ENCODE measurements at places on chromosomes 2 and 18. TPM values are rescaled to one million over a fixed set of nuclear protein-coding genes. Genes with fewer than 3 reads are reported as not detected.

DNA sequence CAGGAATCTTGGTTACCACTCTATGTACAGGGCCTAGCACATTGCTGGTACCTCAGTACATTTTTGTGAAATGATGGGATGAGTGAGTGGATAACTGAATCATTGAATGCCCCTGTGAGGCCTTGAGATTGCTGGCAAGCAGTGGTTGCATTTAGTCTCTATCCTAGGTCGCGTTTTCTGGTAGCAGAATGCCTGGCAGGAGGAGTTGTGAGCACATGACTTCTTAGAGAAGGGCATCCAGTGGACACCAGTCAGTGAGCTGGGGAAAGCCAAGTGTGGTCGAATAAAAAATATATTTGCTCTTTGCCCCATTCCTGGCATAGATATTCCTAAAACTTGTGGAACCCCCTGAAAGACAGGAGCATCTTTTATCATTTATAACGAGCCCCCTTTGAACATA lies 61.8 kb upstream of the SMAD2 start:
- no peak for DNase-seq

DNA sequence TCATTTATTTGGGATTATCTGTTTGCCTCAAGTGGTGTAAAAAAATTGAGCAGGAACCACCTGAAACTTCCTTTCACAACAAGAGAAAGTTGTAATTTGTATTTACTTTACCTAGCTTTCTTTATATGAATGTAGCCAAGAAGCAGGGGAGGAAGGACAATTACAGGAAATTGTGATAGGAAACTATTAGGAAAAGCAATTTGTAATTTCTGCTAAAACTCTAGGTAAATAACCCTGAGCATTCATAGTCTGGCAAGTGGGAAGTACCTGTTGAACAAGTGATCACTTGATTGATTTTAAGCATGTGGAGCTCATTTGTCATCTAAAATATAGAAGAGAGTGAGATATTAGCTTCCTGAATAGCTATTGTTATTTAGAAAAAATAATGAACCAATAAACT lies 5.0 kb downstream of the TFPI start:
- DNase-seq: no peak

GRCh38 chr2:236674238-236674637 lies 104.6 kb downstream of the ACKR3 start:
- no peak for DNase-seq

DNA sequence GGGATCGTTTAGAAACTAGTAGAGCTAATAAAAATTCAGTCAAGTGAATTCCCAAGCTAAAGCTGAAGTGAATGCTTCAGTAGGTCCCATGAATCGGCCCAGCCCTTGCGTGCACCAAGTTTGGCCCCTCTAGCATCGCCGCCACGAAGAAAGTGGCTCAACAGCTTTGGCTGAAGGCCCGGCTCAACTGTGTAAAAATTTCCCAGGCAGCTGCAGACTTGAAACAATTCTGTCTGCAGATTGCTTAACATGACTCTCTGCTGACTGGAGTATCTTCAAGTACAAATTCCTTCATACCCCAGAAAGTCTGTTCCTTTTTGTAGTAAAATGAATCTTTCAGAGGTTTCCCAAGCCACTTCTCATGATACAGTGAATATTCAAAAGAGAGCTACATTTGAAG lies 32.7 kb downstream of the ALMS1 start:
- DNase-seq: peak; percentile 76

The UNC80 gene
- 0.03 TPM for total RNA-seq

- no peak for DNase-seq
These were observed 42.0 kb downstream of the NUP35 start for GRCh38 chr2:183166210-183166609.

DNA sequence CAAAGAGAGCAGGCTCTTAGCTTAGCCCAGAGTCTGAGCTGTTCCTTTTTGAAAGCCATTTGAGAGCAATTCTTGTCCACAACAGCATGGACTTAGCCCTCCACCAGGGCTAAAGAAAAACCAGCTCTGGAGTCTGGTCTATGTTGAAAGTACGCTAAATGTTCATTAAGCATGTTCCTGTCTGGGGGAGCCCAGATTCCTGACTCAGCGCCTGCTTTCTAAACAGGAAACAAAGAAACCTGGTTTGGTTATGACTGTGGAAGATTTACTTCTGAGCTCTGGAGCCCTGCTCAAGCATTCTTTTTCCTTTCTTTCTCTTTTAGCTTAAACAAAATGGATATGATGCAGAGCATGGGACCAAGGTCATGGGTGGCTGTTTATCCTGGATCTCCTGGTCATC lies 279.8 kb downstream of the RBM43 start:
- DNase-seq: no peak

The VAMP5 gene
- 47.3 TPM for total RNA-seq

The DSC3 gene
- not detected for total RNA-seq

The MEP1B gene
- not detected for total RNA-seq

The CNTNAP5 gene
- not detected for total RNA-seq

DNA sequence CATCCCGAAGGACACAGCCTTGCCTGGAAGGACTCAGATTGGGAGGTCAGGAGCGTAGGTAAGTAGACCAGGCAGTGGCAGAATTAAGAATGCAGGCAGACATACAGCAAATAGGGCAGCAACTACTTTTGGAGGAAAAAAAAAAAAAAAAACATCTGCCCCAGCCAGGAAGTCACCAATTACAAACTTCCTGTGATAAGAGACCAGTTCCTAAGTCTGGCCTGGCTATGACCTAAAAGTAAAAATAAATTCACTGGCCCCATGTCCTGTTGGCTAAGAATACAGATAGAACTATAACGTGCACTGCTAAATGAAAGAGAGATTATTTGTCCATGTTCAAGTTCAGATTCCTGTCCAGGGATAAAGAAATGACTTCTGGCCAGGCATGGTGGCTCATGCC lies 45.2 kb upstream of the NOSTRIN start:
- DNase-seq: no peak

The MDH1B gene
- 0.69 TPM for total RNA-seq

DNA sequence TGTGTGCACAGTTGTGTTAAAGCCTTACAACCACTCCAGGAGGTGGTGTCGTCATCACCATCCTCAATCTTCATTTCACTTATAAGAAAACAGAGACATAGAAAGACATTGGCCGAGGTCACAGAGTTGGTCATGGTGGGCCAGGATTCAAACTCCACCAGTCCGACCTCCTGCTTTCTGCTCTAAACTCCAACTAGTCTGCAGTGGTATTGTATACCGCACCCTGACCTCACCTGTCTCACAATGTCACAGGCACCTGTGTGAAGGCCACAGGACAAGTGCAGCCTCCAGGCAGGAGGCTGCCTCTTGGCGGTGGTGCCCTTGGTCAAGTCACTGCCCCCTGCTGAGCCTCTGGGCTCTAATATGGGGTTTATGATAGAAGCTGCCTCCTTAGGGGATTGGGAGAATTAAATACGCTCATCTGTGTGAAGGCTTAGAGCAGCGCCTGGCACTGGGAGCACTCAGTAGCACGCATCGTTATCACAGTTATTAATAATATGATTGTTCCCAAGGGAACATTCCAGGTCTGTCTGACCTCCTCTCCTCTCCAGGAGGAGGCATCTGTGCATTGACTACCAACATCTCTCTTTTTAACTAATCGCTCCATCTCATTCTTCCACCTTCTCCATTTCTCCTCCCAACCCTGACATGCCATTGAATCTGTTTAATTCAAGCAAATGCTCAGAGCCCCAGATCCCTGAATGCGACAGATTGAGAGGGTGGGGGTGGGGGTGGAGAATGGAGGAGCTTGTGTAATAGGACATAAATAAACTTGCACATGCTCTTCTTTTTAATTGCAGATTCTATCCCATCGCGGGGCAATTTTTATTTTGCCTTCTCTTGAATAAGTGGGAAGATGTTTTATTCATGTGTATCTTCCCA lies 112.7 kb downstream of the MCFD2 start:
- DNase-seq: no peak

The LAMA3 gene
- 3.5 TPM for total RNA-seq

The ENOSF1 gene
- 24.4 TPM for total RNA-seq

The KCNIP3 gene
- 4.6 TPM for total RNA-seq

GRCh38 chr2:166932032-166932431 lies 43.8 kb downstream of the XIRP2 start:
- DNase-seq: no peak

DNA sequence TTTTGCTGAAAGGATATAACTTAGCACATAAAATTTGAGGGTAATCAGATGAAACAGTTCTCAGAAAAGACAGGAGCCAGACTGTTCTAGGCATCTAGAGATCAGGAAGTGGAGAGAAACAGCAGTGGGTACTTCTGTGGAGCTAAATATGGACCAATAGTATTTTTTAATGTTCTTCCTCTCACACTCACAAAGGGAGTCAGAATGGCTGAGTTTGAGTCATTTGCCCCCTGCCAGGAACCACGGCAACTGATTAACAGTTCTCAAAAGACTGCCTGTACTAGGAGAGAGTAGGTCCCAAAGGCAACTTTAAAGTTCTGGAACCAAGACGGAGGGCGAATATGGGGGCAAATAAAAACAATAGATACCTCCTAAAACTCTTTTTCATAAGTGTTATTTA lies 107.5 kb downstream of the GULP1 start:
- DNase-seq: no peak
